Hematopoietic multipotent progenitor cell treated with erythropoietin and hydrocortisone succinate and interleukin-3 and kit ligand, for 17 days (in vitro differentiated cells): ENCODE measurements at places on chromosomes 7 and 10.

GRCh38 chr7:102319671-102320070 is 33.0 kb downstream of the SH2B2 start:
- no peak for DNase-seq

- no peak for DNase-seq
Measured at GRCh38 chr10:91539930-91540329, 92.9 kb downstream of the PPP1R3C start.

GRCh38 chr10:129658376-129659072 is 191.5 kb downstream of the MGMT start:
- DNase-seq = no peak

- DNase-seq = no peak
Measured at GRCh38 chr10:79939969-79940368, 8.9 kb downstream of the SFTPD start.
